ENCODE measurements at places on chromosomes 16 and 17.

DNA sequence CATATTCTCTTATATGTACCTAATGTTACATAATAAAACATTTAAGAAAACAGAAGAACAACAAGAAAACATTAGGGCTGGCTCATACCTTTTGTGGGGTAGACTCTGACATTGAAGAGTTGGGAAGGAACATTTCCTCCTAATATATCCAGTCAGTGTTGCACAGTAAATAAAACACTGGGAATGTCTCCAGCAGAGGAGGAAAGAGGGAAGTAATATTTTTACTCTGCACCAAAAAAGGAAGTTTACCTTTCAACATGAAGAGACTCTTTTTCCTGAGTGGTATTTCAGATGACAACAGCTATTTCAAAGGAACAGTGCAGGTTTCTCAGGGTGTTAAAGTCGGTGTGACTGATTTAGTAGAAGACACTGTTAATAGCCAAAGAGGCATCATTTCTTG lies 31.9 kb downstream of the EPN2 start:
- peaks cover 45% of the 10 kb centered on the region for H3K4me1 ChIP-seq
- peak overlapping the region; percentile 74 for H3K27ac ChIP-seq
- H3K27me3 ChIP-seq = no peaks in the 10 kb centered on the region
- no peak for DNase-seq

GRCh38 chr17:74736513-74737298 lies at the start of gene RAB37:
TSS of gene RAB37 (plus strand) at chr17:74737256. CDS start at chr17:74737273, 17 bp downstream.
- H3K27me3 ChIP-seq = no peaks in the 10 kb centered on the region
- H3K4me1 ChIP-seq = peaks cover 40% of the 10 kb centered on the region
- H3K36me3 ChIP-seq = peaks cover 2% of the 10 kb centered on the region
- peak within 1 kb of the TSS; percentile 86 for H3K27ac ChIP-seq
- peak within 1 kb of the TSS; percentile 86 for H3K4me3 ChIP-seq

DNA sequence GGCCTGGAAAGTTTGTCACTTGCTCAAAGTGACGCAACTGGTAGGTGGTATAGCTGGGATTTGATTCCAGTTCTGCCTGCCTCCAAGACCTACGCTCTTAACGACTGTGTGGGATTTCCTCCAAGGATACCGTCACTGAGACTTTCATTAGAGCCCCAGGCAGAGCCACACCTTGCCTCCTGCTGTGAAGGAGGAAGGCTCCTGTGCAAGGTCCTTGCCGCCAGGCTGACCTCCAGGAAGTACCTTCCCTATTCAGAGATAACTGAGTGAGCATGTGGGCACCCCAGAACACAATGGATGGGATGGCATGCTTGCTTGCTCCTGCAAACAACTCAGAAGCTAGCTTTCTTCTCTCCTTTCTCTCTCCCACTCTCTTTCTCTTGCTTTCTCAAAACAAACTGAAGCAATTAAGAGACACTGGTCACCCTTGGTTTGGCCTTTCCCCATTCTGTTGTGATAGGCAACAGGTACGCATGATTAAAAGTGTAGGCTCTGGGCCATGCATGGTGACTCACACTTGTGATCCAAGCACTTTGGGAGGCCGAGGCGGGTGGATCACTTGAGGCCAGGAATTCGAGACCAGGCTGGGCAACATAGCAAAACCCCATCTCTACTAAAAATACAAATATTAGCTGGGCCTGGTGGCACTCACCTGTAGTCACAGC lies 30.7 kb downstream of the CACNG3 start:
- no peak for DNase-seq
- no peak overlapping the region for H3K4me3 ChIP-seq
- no peaks in the 10 kb centered on the region for H3K36me3 ChIP-seq
- peaks cover 14% of the 10 kb centered on the region for H3K27me3 ChIP-seq

- H3K4me1 ChIP-seq = no peaks in the 10 kb centered on the region
- no peak for DNase-seq
- H3K36me3 ChIP-seq = no peaks in the 10 kb centered on the region
- no peak overlapping the region for H3K4me3 ChIP-seq
- no peak overlapping the region for H3K27ac ChIP-seq
- no peaks in the 10 kb centered on the region for H3K27me3 ChIP-seq
These were observed 238.4 kb upstream of the AXIN2 start for GRCh38 chr17:65799869-65800268.

DNA sequence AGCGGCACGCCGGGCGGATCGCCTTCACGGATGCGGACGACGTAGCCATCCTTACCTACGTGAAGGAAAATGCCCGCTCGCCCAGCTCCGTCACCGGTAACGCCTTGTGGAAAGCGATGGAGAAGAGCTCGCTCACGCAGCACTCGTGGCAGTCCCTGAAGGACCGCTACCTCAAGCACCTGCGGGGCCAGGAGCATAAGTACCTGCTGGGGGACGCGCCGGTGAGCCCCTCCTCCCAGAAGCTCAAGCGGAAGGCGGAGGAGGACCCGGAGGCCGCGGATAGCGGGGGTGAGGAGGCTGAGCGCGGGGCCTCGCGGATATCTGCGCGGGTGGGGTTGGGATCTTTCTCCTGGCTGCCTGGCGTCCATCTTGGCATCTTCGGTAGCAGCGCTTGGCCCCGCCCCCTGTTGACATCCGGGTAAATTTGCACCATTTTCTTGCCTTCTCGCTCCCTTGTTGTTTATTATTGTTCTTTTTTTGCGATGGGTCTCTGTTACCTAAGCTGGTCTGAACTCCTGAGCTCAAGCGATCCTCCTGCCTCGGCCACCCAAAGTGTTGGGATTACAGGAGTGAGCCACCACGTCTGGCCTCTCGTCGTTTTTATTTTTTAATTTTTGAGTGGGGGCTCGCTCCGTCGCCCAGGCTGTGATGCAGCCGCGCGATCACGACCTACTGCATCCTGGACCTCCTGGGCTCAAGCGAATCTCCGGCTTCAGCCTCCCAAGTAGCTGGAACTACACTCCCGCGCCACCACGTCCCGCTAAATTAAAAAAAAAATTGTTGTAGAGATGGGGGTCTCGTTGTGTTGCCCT lies 898 bp downstream of the TERF2IP start:
- H3K27ac ChIP-seq = peak overlapping the region; percentile 96
- H3K36me3 ChIP-seq = peaks cover 17% of the 10 kb centered on the region
- peak; percentile 86 for DNase-seq
- H3K4me3 ChIP-seq = peak overlapping the region; percentile 95
- H3K4me1 ChIP-seq = peaks cover 38% of the 10 kb centered on the region
- H3K27me3 ChIP-seq = no peaks in the 10 kb centered on the region

DNA sequence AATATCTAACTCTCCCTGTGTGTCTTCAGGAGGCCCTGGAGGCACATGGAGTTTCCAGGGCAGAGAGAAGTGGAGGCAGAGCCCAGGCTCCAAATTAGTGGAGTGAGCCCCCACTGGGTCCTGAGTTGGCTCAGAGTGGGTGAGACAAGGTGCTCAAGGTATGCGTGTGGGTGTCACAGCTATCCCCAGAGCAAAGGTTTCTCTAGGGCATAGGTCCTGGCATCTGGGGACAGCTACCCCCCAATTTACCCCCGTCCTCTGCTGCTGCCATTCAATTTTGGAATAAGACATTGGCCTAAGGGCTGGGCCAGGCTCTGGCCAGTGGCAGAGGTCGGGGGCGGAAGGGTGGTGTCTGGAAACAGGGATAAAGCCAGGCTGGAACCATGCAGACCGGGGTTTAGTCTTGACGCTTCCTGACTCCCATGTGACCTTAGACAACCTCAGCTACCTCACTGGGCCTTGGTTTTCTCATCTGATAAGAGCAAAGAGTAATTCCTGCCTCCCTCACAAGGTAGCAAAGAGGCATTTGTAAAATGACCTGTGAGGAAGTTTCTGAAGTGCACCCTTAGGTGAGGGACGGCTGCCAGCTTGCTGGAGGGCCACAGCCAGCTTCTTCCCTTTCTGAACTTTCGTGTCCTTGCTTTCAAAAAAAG lies 78.2 kb upstream of the TMEM97 start:
- H3K4me3 ChIP-seq = no peak overlapping the region
- DNase-seq = no peak
- H3K27me3 ChIP-seq = peaks cover 7% of the 10 kb centered on the region
- no peak overlapping the region for H3K27ac ChIP-seq
- no peaks in the 10 kb centered on the region for H3K36me3 ChIP-seq
- H3K4me1 ChIP-seq = no peaks in the 10 kb centered on the region

GRCh38 chr16:58814348-58814801 lies 80.3 kb upstream of the GOT2 start:
- H3K27ac ChIP-seq = no peak overlapping the region
- H3K27me3 ChIP-seq = peaks cover 7% of the 10 kb centered on the region
- peak overlapping the region; percentile 30 for H3K4me3 ChIP-seq
- peak; percentile 1 for DNase-seq
- H3K36me3 ChIP-seq = no peaks in the 10 kb centered on the region

GRCh38 chr17:11330826-11331225 lies 89.8 kb downstream of the SHISA6 start:
- H3K36me3 ChIP-seq = no peaks in the 10 kb centered on the region
- no peaks in the 10 kb centered on the region for H3K4me1 ChIP-seq
- no peak overlapping the region for H3K4me3 ChIP-seq
- no peak overlapping the region for H3K27ac ChIP-seq

DNA sequence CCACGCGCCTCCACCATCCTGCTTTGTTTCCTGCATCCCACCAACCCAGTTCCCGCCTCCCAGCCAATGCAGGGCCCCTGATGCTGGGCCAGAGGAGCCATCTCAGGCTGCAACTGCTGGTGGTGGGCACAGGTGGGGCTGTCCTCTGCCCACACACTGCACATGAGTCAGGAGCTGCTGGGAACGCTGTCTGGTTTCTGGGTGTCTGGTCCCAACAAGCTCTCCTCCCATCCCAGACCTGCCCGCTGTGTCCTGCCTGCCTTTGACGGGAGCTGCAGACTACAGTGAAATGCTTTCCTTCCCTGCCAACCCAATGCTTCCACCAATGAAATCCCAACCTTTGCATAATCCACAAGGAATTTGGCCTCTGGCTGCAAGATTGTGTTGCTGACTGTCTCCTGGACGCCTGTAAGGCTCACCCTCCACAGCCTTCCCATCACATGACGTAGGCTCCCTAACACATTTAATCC lies 98.9 kb downstream of the N4BP1 start:
- DNase-seq = no peak
- H3K36me3 ChIP-seq = peaks cover 2% of the 10 kb centered on the region
- H3K27me3 ChIP-seq = peaks cover 3% of the 10 kb centered on the region
- H3K27ac ChIP-seq = no peak overlapping the region
- no peaks in the 10 kb centered on the region for H3K4me1 ChIP-seq

GRCh38 chr16:69823831-69824563 lies 61.9 kb downstream of the WWP2 start:
- H3K4me1 ChIP-seq = peaks cover 17% of the 10 kb centered on the region
- H3K36me3 ChIP-seq = peaks cover 13% of the 10 kb centered on the region
- peak overlapping the region; percentile 87 for H3K4me3 ChIP-seq
- H3K27ac ChIP-seq = peak overlapping the region; percentile 94

- DNase-seq = no peak
- no peaks in the 10 kb centered on the region for H3K36me3 ChIP-seq
- H3K27me3 ChIP-seq = peaks cover 8% of the 10 kb centered on the region
- no peaks in the 10 kb centered on the region for H3K4me1 ChIP-seq
These were observed 275.9 kb downstream of the C16orf95 start for GRCh38 chr16:87041286-87041685.

GRCh38 chr16:88541831-88542616 lies 28.2 kb upstream of the ZC3H18 start:
- H3K4me3 ChIP-seq = no peak overlapping the region
- DNase-seq = no peak
- peaks cover 10% of the 10 kb centered on the region for H3K27me3 ChIP-seq
- H3K4me1 ChIP-seq = peaks cover 5% of the 10 kb centered on the region

DNA sequence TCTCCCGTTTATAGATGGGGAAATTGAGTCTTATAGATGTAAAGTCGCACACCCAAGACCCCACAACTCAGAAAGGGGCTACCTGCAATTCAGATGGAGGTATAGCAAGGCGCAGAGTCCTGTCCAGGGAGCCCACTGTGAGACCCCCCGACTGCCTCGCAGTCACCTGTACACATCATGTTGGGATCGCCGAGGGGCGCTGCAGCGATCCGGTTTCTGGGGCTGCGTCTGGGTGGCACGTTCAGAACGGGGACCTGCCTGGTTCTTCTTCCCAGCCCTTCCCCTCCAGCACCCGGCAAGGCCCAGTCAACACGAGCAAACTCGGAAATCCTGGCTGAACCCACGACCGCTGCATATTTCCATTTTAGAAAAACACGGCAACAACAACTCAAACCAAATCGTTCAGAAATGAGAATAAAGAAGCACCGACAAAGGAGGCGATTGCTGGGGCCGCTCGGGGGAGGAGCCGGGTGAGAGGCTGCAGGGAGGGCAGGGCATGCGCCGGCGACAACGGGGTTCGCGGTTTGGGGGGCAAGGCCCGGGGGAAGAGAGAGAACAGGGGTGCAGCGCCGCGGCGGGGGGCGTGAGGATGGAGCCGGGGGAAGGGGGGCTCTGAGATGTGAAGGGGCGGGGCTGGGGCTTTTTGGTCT lies 643 bp downstream of the HSDL1 start:
- H3K4me1 ChIP-seq = peaks cover 11% of the 10 kb centered on the region
- DNase-seq = peak; percentile 12
- H3K4me3 ChIP-seq = peak overlapping the region; percentile 93
- peaks cover 2% of the 10 kb centered on the region for H3K36me3 ChIP-seq
- peak overlapping the region; percentile 92 for H3K27ac ChIP-seq

DNA sequence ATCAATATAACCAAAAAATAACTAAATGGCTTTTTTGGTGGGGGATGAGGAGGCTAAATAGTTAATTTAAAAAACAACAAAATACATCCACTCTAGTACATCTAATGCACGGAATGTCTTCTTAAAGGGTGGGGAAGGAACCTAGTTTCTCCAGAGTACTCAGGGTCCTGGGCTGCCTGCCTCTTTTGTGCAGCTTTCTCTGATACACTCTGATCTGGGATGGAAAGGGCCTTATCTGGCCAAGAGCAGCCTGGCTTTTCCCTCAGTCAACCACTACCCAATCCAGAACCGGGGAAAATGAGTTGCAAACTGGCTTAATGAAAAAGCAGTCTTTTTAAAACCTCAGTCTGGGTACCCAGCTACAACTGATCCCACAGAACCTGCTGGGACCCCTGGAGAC lies 42.9 kb downstream of the DCUN1D3 start:
- no peak for DNase-seq
- H3K36me3 ChIP-seq = peaks cover 22% of the 10 kb centered on the region
- no peak overlapping the region for H3K27ac ChIP-seq
- no peak overlapping the region for H3K4me3 ChIP-seq
- no peaks in the 10 kb centered on the region for H3K4me1 ChIP-seq

- H3K27ac ChIP-seq = no peak overlapping the region
- peaks cover 16% of the 10 kb centered on the region for H3K27me3 ChIP-seq
- H3K4me3 ChIP-seq = no peak overlapping the region
- no peaks in the 10 kb centered on the region for H3K36me3 ChIP-seq
These were observed 39.8 kb downstream of the TLE7 start for GRCh38 chr16:71402007-71402406.
